ENCODE measurements at places on chromosomes 12 and 14. TPM values are rescaled to one million over a fixed set of nuclear protein-coding genes. Genes with fewer than 3 reads are reported as not detected.

Gene RNASE3
- polyA plus RNA-seq = 0.44 TPM

Gene RBM19
- polyA plus RNA-seq = 30.0 TPM

Gene ZBTB42
- 11.9 TPM for polyA plus RNA-seq

Gene AHNAK2
- polyA plus RNA-seq = 1.1 TPM

Gene ABHD12B
- polyA plus RNA-seq = 1.4 TPM

Gene GPHB5
- polyA plus RNA-seq = not detected

DNA sequence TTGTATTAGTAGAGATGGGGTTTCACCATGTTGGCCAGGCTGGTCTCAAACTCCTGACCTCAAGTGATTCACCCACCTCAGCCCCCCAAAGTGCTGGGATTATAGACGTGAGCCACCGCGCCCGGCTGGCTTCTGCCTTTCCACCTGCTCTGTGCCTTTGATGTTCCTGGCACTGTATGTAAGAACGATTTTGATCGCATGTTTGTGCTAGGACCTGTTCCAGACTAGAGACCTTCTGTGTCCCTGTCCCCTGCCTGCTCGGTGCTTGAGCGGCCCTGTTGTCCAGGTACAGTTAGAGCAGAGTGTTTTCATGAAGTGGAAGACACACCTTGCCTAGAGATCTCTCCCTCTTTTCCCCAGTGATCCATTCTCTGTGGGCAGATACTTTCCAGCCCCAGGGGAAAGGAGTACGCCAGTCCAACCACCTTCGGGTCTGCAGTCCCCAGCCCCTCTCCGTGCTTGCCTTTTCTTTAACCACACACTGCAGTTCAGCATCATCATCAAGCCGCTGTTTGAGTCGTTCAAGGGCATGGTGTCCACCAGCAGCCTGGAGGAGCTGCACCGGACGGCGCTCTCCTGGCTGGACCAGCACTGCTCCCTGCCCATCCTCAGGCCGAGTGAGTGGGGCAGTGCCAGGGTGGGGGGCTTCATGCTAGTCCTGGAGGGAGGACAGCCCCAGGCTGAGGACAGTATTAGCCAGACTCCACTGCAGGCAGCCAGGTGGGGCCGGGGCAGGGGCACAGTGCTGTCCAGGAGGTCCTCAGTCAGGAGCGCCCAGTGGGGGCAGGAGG, 33.4 kb downstream of the IL31 start:
- no peak for DNase-seq

GRCh38 chr12:77968571-77968970, 137.9 kb downstream of the NAV3 start:
- DNase-seq = no peak

GRCh38 chr14:99971941-99972747, 93.1 kb upstream of the EVL start:
- no peak for DNase-seq

- DNase-seq = no peak
Observed at GRCh38 chr12:15701631-15702156, 87.5 kb downstream of the EPS8 start.

GRCh38 chr14:99603471-99604277, at the start of gene CCDC85C:
TSS of gene CCDC85C (minus strand) at chr14:99604207. CDS start at chr14:99603959, 248 bp downstream.
- DNase-seq = no peak

DNA sequence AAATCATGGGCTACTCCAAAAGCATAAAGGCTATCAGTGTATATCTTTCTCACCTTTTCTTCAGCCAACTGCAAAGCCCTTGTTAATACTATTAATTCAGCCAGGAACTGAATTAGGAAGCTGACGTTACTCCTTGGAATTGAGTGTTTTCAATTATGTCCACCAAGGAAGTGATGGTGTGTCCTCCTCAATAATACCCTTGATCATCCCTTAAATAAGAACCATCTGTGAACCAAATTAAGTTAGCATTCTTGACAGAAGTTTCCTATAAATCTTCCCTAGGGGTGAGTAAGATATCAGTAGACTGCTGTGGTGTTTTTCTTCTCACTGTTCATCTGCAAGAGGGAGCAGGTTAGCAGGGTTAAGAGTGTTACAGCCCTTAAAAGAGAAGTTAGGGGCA, 252.3 kb upstream of the AVPR1A start:
- no peak for DNase-seq

- DNase-seq = no peak
Observed at GRCh38 chr14:89810101-89810500, 144.4 kb downstream of the EFCAB11 start.

DNA sequence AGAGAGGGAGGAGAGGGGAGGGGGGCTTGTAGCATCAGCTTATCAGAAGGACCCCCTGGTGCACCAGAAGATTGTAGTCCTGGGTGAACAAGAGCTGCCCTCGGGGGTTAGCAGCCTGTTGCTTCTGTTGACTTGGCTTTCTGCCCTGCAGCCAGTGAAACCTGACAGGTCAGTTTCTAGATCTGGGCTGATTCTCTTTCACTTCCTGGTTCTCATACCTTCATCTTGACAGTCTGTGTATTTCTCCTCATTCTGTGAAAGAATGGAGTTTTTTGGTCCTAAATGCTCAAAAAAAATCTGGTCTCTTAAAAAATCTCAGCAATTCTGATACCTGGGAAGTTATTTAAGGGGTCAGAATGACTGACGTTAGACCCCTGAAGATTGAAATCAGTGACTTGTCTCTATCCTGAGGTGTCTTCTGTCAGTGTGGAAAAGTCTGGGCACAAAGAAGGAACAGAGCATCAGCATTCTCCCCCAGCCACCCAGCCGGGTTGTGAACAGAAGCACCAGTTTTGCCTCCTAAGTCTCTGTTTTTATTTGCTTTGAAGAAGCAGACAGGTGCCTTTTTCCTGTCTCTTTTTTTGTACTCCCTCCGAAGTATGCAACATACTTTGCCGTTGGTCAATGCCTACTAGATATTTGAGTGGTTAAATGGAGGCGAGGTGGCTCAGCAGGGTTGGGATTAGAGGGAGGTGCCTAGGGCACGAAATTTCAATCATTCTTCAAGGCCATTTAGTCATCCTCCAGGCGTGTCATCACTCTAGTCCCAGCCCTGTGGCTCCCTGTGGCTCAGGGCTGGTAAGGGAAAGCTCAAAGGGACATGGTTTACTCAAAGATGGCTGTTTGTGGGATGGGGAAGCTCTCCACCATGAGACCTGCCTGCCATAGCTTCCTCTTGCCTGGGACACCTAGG, 24.0 kb downstream of the TTC9 start:
- peak; percentile 56 for DNase-seq

- DNase-seq = no peak
Observed at GRCh38 chr12:114626-115211, 48.2 kb downstream of the IQSEC3 start.

DNA sequence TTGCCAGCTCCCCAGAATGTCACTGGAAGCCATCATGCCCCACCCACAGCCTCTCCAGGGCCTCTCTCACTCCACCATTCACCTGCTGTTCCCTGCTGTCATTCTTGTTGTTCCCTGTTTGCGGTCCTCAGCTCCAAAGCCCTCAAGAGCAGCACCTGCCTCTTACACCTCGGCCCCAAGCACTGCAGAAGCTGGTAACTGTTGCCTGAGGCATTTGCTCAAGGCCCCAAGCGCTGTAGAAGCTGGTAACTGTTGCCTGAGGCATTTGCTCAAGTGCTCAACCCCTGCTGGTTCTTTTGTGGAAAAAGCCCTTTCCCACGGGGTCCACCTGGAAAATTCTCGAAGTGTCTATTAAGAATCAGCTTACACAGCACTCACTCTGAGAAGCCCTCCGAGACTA, 78.0 kb downstream of the ARL6IP4 start:
- no peak for DNase-seq

- peak; percentile 9 for DNase-seq
Observed at GRCh38 chr14:71262441-71262840, 355.2 kb downstream of the PCNX1 start.

- no peak for DNase-seq
Observed at GRCh38 chr12:122064780-122065588, 13.6 kb upstream of the MLXIP start.
